GM23338 (cell line): ENCODE measurements at places on chromosomes 4 and X.

DNA sequence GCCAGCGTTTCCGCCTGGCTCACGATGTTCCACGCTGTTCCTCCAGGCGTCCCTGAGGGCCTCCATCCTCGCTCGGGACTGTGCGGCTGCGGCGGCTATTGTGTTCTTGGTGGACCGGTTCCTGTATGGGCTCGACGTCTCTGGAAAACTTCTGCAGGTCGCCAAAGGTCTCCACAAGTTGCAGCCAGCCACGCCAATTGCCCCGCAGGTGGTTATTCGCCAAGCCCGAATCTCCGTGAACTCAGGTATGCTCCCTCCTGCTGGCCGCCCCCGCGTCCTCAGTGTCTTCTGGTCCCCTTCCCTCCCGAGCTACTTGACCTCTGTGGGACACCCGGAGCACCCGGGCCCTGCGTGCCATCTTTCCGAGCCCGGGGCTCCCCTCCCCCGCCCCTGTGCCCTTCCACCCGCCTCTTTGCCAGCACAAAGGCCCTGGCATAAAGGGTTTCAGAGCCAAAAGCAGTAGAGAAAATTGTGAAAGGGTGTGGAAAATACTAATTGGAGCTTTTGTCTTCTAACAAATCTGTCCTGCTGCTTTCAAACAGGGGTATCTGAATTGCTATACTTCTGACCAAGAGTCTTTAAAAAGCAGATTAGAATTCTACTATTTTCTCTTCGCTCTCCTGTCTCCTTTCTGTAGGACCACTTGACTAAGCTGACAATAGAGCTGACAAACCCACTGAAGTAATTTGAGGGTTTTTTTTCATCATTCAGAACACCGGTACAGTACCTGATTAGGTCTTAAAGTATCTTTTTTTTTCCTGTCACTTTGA, 104.0 kb downstream of the NEUROG2 start:
- DNase-seq, result peak; percentile 51

- peak; percentile 76 for DNase-seq
Observed at GRCh38 chr4:182770996-182771514, 146.1 kb downstream of the DCTD start.

DNA sequence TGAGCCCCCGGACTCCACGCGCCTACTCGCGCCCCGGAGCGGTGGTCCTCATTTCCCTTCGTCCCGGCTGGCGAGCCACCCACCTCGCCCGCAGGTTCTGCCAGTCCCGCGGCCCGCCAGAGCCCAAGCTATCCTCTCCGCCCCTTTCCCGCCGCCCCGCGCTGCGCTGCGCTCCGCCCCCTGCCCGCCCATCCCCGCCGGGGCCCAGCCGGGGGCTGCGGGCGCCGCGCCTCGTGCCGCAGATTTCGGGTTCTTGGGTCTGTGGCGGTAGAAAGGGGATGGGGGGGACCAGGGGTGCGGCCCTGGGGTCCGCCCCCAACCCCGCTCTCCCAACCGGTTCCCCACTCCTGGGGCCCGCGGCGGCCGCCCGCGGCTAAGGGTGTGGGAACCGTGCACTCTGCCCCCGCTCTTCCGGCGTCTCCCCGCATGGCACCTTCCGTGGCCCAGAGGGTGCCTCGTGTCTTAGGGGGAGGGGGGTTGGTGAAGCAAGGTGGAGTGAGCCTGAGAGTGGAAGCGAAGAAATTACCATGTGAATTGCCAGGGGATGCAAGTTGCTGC, 650.8 kb upstream of the DIPK2B start:
- DNase-seq, result peak; percentile 83

DNA sequence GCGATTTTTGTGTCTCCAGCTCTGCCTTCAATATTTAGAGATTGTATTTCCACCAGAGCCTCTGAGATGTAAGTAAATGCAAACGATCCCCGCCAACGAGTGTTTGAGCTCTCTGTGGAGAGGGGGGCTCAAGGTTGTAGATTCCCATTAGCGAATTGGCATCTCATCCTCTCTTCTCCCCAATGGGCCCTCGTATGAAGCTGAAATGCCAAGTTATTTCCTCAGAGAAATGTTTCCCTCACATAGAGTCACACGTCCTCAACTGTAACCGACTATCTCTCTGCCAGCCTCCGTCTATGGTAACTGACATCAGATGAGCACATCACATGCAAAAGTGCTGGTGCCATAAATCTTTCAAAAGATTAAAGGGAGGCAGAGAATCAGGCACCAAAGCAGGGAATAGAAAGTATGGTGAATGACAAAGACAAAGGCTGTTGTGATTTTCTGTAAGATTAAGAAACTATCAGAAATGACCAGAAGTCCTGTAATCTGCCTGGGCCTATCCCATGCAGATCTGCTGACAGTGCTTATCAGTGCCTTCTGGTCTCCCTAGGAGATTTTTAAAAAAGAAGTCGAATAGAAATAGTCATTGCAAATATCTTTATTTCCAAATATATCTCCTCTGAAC, 157.1 kb downstream of the PDGFRA start:
- DNase-seq, result no peak

- DNase-seq, result no peak
Observed at GRCh38 chrX:14865201-14865600, 7.7 kb downstream of the FANCB start.

DNA sequence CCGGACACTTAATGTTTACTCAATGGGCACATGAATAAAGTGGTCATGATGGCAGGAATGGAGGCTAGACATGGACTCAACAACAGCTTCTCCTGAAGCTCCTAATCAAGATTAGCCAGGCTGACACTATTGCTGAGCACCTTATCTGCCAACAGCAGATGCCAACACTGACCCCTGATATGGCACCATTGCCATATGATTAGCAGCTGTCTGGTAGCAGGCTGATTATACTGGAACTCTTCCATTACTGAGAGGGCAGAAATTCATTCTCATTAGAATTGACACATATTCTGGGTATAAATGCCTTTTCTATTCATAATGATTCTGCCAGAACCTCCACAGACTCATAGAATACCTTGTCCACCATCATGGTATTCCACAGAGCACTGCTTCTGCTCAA, 18.4 kb upstream of the AFF1 start:
- DNase-seq, result no peak

DNA sequence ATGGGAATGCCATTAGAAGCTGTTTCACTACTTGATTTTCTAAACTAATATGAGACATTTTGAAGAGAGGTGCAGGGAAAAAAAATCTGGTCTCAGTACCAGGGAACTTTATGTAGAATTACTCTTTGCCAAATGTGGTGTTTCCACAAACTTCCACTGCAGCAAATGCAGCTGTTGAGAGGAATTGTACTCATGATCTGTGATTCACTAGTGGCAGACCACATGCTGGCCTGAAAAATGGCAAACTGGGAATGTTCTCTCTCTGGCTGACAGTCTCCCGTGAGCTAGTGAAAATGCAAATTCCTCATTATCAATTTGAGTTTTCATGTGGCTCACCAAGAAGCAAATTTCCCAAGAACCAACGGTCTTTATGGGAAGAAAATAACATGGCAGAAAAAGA, 37.8 kb upstream of the GPR101 start:
- no peak for DNase-seq

DNA sequence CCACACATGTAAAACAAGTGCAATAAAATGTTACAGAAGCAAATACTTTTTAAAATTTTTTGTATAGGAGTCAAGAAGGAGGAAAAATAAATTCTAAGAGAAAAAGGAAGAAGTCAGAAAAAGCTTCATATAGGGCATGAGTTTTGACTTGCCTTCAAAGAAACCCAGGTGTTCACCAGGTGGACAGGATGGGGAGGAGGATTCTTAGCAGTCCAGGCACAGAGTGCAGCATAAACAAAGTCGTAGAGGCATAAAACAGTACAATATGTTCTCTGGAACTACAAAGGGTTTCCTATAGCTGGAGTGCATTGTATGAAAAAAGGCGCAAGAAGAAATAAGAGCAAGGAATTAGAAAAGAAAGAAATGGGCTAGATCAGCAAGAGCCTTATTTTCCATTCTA, 1.9 kb upstream of the SCFD2 start:
- DNase-seq, result no peak

- no peak for DNase-seq
Observed at GRCh38 chr4:72390409-72390808, 178.6 kb downstream of the ADAMTS3 start.

DNA sequence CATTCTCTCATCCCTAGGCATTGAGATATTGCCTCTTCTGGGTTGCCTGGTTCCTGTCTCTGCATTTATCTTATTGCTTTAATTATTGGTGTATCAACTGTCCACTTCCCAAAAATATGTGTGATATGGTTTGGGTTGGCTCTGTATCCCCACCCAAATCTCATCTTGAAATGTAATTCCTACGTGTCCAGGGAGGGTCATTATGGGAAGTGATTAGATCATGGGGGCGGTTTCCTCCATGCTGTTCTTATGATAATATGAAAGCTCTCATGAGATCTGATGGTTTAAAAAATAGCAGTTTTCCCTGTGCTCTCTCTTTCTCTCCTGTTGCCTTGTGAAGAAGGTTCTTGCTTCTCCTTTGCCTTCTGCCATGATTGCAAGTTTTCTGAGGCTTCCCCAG, 308.3 kb upstream of the HS3ST1 start:
- DNase-seq, result no peak

- no peak for DNase-seq
Observed at GRCh38 chr4:93501946-93502345, 326.6 kb upstream of the ATOH1 start.

GRCh38 chr4:109690690-109691410, 12.4 kb downstream of the CASP6 start:
- DNase-seq, result no peak

GRCh38 chr4:78601013-78601412, 49.4 kb downstream of the ANXA3 start:
- DNase-seq, result no peak

GRCh38 chr4:68962868-68963267, 11.3 kb upstream of the UGT2A3 start:
- DNase-seq, result no peak

GRCh38 chrX:12890467-12890866, 16.0 kb upstream of the TLR8 start:
- no peak for DNase-seq
